ENCODE measurements at places on chromosomes 7 and 10. TPM values are rescaled to one million over a fixed set of nuclear protein-coding genes. Genes with fewer than 3 reads are reported as not detected.

C10orf143 gene
- total RNA-seq: 0.22 TPM

ARHGEF35 gene
- total RNA-seq: 5.3 TPM

GTF2I gene
- 84.1 TPM for total RNA-seq

REEP3 gene
- total RNA-seq: 45.9 TPM

EZH2 gene
- 26.5 TPM for total RNA-seq

RALA gene
- 24.2 TPM for total RNA-seq

FEZF1 gene
- total RNA-seq: not detected

GRCh38 chr7:15504351-15504750, 57.5 kb downstream of the AGMO start:
- DNase-seq: no peak

GRCh38 chr7:17986851-17987250, 40.8 kb downstream of the PRPS1L1 start:
- DNase-seq: peak; percentile 43

DNA sequence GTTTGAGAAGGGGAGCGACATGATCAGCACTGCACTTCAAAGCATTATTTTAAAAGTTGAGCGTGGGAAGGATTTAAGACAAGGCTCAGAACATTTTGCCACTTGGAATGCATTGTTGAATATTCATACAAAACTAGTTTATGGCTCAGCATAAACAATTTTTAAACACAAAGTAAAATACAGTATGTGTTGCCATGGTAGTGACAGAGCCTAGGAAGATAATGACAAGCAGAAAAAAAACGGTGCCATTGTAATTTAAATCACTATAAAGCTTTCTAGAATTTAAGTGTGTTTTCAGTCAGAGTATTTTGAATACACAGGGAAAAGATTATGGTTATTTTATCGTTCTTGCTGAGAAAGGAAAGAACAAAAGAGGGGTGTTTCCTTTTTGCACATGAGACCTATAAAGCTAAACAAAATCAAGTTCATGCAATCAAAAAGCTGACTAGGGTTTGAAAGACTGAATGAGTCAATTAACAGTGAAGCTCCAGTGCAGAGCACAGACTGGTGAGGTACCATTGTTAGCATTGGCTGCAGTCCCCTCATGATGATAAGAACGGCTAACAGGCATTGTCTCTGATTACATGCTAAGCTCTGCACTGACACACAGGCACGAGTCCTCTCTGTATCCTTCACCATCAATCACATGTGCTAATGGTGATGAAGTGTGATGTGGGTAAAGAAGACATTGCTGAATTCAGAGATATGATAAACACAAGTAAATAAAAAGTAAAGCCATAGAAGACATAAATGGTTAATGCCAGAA, 181.9 kb upstream of the VSTM2A start:
- DNase-seq: no peak

DNA sequence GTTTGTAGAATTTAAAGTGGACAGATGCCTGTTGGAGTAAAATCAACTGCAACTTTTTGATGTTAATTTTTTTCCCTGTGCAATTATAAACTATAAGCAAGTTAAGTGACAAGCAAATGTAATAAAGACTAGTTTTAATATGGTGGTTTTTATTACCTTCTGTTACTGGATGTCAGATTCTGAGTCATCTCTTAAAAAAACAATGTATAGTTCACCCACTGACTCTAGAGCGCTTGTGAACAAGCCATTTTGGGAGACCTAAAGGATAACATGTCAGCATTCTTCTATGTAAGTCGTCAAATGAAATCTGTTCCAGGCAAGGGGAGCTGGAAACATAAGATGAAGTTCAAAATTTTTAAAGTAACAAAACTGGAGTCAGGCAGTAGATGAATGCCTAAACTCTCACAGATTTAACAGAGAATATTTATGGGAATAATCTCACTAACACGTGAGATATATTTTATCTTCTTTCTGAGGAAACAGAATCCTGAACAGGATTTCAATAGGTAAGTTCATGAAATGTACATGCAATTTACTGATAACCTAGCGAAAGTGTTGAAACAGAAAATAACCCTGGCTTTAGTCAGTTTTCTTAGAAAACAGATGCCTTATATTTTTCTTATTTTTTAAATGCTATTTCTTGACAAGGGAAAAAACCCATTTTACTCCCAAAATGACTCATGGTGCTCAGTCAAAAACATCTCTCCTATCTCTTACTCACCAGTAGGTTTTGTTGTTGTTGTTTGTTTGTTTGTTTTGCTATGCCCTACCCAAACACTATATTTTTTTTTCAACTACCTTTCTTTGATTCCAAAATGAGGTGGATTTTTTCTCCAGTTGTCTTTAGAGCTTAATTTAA, 91.7 kb downstream of the SLC39A12 start:
- no peak for DNase-seq

DNA sequence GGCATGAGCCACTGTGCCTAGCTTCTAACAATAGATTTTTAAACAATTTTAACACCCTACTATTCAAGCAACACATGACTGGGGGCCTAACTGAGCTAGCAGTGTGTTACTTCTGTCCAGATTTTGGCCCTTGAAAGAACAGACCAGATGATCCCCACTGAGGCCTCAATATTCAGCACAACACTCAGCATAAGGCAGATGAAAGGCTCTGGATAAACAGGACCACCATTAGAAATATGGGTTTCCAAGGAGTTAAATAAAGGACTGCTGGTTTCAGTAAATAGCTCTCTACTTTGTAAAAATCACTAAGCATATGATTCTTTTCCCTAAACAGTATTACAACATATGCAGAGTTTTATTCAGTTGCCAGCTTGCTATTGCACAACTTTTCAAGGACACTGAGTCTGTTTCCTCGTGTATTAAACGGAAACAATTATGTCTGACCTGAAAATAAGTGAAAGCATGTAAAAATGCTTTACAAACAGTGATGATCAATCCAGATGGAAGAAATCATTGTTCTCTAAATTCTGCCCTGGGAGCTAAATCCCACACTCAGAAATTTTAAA, 23.8 kb upstream of the FZD1 start:
- no peak for DNase-seq

DNA sequence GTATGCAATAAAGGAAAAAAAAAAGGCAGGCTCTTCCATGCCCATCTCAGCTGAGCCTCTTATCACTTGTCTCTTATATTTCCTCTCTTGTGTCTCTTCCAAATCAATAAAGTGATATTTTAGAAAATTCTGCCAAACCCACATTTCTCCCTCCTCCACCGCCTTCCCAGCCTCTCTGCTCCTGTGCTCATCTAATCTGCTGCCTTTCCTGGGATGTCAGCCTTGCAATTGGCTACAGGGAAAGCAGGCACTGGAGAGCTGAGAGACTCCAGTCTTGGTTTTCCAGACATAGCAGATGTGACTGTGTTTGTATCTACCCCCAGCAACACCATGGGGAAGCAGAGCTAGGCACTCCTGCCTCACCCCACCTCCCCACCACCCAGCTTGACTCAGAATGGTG, 298.4 kb downstream of the KCNMA1 start:
- DNase-seq: no peak

DNA sequence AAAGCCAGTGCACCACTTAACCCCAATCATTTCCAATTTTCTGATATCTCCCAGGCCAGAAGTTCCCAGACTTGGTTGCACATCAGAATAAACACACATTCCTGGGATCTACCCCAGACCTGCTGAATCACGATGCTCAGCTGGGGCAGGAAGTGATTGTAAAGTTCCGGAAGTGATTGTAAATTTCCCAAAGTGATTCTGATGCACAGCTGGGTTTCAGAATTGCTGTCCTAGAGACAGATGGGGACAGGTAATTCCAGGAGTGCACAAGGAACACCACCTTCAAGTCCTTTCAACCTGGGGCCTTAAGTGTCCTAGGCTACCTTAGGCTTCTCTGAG, 104.2 kb upstream of the EEPD1 start:
- DNase-seq: no peak

GRCh38 chr10:131787961-131788360, 112.8 kb upstream of the PPP2R2D start:
- DNase-seq: no peak

GRCh38 chr10:14334771-14335170, 4.0 kb upstream of the FRMD4A start:
- no peak for DNase-seq

GRCh38 chr7:70720191-70720873, 411.6 kb upstream of the GALNT17 start:
- no peak for DNase-seq

GRCh38 chr10:60042914-60043313, 136.6 kb upstream of the CCDC6 start:
- DNase-seq: no peak

- DNase-seq: no peak
Measured at GRCh38 chr7:6559896-6560295, 8.6 kb upstream of the GRID2IP start.

- DNase-seq: no peak
Measured at GRCh38 chr7:144787127-144787526, 48.7 kb downstream of the TPK1 start.

DNA sequence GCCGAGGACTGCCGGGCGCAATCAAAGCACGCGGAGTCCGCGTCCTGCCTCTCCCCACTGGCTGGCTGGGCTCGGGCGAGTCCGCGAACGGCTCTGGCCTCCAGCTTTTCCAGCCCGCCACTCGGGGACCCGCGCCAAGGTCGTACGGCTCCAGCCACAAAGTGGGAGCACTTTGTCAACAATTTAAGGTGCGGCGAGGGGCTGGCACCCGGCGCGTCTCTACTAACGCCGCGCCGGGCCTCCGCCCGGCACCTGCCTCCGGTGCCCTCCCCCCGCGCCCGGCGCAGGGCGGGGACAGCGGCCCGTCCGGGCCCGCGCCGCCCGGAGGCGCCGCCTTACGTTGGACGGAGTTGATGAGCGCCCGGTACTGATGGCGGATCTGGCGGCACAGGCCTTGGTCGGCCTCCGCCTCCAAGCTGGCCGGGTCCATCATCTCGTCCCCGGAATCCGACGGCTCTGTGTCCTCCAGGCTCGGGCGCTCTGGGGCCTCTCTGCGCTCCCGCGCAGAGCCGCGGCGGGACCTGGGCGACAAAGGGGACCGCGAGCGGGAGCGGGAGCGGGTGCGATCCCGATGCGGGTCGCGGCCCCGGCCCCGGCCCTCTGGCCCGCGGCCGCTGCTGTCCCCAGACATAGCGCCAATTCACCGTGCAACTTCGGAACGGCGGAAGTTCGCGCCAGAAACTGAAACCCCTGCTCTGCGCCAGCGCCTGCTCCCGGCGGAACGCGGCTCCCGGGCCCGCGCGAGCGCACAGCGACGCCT, at the start of gene NSMCE4A:
Gene NSMCE4A (minus strand): TSS at position 683 of the 760 bp plus-strand sequence. CDS start 52 bp downstream, at position 631.
- DNase-seq: no peak
